Activated T-cell treated with anti-CD3 and anti-CD28 coated beads for 1 hour (primary cell): ENCODE measurements at places on chromosomes 1 and 21.

DNA sequence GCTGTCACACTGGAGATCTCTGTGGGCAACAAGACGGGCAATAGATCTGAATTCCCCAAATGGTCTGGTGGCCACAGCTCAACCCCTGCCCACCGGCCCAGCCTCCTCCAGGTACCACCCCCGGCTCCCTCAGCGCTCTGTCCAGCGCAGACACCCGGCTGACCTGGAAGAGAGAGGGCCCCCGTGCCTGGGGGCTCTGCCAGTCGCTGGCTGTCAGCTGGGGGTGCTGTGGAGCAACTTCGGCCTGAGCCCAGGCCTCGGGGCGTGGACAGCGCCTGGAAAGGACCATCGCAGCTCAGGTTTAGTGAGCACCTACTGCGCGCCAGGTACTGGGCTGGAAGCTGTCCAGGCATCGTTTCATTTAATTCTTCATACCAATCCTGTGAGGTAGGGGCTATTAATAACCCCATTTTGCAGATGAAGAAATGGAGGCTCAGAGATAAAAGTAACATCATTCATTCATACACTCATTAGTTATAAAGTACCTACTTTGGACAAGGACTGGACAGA, 51.0 kb downstream of the AHDC1 start:
- no peak for DNase-seq

- DNase-seq = no peak
These were observed 47.6 kb downstream of the TMED5 start for GRCh38 chr1:93132638-93133037.

GRCh38 chr1:181508486-181509165, 25.3 kb downstream of the CACNA1E start:
- no peak for DNase-seq

GRCh38 chr1:68074472-68074871, 24.0 kb upstream of the DIRAS3 start:
- no peak for DNase-seq

GRCh38 chr21:44985441-44986401, 45.9 kb downstream of the SLX9 start:
- DNase-seq = no peak

DNA sequence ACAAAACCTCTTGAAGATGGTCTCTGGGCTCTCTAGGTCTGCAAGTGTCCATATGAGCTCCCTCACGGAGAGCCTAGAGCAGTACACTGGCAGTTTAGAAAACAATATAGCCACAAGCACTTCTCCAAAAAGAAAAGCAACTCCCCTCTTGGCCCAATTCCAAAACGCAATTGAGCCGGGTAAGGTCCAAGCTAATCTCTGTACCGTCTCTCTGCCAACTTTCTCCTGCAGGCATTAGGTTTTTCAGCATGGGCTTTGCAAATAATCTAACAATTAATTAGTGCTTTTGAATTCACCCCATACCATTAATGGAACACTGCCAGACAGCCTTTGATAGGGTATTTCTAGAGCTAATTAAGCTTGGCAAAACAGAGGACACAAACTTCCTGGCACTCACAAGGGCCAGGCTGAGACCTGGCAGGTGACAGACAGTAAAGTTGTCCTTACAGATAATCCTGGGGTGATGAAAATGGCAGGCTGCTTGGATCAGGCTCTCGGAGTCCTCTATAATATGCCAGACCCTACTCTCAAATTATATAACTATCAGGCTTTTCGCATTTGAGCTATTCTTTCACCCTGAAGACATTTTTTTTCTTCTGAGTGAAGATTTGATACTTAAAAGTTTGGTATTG, 39.8 kb downstream of the TGFBR3 start:
- no peak for DNase-seq

- DNase-seq = no peak
These were observed 11.4 kb upstream of the TBX15 start for GRCh38 chr1:118999348-119000071.

GRCh38 chr1:2823921-2824610, 22.6 kb upstream of the TTC34 start:
- DNase-seq = no peak

- DNase-seq = no peak
These were observed 23.4 kb downstream of the PLEKHO1 start for GRCh38 chr1:150173141-150173585.

GRCh38 chr21:20641241-20641640, 357.0 kb upstream of the NCAM2 start:
- DNase-seq = no peak

- DNase-seq = no peak
These were observed 30.3 kb downstream of the HOOK1 start for GRCh38 chr1:59845091-59845490.

GRCh38 chr1:228809621-228810394, 74.5 kb downstream of the RHOU start:
- DNase-seq = no peak

GRCh38 chr1:66642992-66643391, 109.0 kb downstream of the SGIP1 start:
- DNase-seq = no peak

DNA sequence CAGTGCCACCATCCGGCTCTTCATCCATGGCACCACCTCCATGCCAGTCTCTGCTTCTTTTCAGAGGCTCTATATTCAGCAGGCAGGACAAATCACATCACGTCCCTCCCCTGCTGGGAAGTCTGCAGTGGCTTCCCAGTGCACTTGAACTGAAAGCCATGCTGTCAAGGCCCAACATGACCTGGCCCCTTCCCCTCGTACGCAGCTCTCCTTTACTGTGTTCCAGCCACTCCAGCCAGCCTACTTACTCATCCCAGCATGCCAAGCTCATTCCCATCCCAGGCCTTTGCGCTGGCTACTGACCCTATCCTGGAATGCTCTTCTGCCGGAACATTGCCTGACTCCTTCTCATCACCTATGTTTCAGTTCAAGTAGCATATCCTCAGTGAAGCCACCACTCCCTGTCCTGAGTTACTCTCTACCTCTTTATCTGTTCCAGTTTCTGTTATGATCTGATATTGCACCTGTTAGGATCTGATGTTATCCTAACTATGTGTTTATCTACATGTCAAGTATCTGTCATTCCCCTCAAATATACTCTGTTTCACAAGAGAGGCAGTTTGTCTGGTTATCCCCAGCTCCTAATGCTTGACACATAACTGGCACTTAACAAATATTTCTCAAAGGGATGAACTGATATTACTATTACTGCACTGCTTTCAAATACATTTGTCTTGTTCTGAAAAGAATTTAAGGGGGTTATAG, 101.2 kb upstream of the F3 start:
- DNase-seq = no peak

- no peak for DNase-seq
These were observed 79.7 kb downstream of the PLPPR5 start for GRCh38 chr1:98924977-98925376.

DNA sequence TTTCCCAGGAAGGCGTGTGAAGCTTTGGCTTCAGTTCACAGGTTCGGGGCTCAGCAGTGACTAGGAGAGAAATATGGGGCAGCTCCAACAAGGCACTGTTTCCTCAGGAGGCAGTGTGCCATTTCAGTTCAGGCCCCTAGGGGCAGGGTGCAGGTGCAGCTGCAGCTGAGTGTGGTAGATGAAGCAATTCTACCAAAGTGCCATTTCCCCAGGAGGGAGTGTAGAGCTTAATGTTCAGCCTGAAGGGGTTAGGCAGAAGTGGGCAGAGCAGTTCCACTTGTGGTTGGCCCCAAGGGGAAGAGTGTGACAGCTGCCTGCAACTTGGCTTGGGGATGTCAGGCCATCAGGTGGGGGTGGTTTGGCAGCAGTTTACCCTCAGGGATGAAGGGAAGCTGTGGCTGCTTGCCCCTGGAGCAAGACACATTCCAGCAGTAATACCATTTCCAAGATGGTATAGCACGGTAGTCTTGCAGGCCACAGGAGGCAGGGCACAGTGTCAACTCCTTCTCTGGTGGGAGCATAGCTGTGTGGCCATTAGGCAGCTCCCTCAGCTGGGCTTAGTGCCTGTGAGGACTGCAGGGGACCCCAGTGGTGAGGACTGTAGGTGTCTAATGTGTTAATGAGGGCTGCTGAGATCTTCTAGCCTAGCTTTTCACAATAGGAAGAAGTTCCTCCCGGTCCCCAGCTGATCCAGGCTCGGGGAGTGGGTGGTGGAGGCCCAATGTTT, 34.7 kb downstream of the RGSL1 start:
- DNase-seq = no peak

DNA sequence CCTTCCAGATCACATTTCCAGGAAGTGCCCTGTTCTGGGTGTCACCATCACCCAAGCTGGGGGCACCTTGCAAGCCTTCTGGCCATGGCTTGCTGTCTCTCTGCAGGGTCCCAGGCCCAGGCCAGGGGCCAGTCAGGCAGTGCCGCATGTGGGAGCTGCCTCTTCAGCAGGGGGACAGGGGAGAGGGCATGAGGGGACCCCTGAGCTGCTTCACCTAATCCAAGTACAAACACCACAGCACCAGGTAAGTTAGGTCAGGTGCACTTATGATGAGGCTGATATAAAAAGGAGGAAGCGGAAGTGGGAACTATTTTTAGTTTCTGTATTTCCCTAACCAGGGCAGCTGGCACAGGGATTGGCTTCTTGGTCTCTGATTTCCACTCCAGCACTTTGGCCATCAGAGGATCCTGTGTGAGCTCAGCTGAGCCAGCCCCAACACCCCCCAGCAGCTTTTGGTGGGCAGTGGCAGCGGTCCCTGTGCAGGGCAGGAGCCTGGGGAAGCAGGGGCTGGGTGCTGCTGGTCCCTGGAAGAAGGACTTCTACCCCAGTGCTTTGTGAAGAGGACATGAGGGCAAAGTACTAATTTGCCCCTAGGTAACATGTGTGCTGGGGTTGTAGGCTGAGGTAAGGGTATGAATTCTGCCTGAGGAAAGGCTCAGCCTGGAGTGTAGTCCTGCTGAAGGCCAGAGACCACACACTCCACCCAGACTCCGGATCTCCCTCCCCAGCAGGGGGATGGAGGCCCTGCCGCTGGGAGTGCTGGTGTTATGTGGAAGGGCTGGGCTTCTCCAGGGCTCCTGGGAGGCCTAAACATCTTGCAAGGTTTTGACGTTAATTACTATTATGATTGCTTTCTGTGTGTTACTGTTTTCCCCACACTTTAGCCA, 3.3 kb upstream of the PCBP3 start:
- no peak for DNase-seq

GRCh38 chr1:21626921-21627339, 42.2 kb downstream of the RAP1GAP start:
- DNase-seq = no peak

DNA sequence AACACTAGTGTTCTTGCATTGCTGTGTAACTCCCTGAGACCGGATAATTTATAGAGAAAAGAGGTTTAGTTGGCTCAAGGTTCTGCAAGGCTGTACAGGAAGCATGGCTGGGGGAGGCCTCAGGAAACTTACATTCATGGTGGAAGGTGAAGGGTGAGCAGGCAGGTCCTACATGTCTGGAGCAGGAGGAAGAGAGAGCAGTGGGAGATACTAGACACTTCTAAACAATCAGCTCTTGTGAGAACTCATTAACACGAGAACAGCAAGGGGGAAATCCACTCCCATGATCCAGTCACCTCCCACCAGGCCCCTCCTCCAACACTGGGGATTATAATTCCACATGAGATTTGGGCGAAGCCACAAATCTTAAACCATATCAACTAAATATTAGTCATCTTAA, 30.1 kb downstream of the RNF2 start:
- no peak for DNase-seq

DNA sequence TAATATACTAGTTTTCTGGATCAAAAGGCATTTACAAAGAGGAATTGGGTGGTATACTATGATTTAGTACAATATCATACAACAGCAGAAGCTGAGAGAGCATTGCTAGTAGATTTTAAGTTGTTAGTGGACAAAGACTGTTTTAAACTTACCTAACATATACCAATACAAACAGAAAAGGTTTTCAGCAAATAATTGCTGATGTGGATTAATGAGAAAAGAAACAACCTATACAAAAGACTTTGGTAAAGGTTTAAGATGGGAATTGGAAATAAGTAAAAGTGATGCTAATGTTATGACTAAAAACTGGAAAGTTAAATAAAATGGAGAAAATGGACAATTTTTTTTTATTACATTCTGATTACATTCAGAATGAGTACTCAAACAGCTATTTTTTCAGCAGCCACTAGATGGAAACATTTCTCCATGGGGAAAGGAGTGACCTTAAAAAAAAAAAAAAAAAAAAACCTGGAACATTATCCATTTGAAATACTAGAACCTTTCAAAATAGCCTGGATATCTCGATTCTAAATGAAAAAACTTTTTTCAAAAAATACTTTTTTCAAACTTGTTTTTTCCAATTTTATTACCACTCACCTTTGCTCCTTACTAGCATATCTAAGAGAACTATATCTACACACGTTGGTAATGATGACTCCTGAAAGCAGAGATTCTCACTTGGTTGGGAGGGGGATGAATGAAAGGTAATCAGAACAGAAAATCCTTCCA, 55.4 kb downstream of the EPRS1 start:
- no peak for DNase-seq
